ENCODE measurements at places on chromosomes 12 and 14. TPM values are rescaled to one million over a fixed set of nuclear protein-coding genes. Genes with fewer than 3 reads are reported as not detected.

SALL2 gene
- 10.2 TPM for total RNA-seq

GRCh38 chr12:96502477-96502876 is 13.1 kb downstream of the CFAP54 start:
- no peak for DNase-seq

- DNase-seq: no peak
Observed at GRCh38 chr14:72913809-72914208, 12.5 kb upstream of the DCAF4 start.

LTBP2 gene
- total RNA-seq: 1.2 TPM
